M059J (cell line): ENCODE measurements at places on chromosomes 16 and 17. TPM values are rescaled to one million over a fixed set of nuclear protein-coding genes. Genes with fewer than 3 reads are reported as not detected.

The TPPP3 gene
- total RNA-seq: 0.47 and 0.69 TPM in 2 replicates

The CDH13 gene
- 51.0 and 61.5 TPM in 2 replicates for total RNA-seq

The GCGR gene
- total RNA-seq: not detected in 2 replicates

The GP1BA gene
- 0.05 TPM in 1 of 2 replicates, not detected in the other for total RNA-seq

The OR4D1 gene
- not detected in 2 replicates for total RNA-seq

The KRTAP3-2 gene
- total RNA-seq: not detected in 2 replicates

The RSKR gene
- total RNA-seq: 2.2 and 9.7 TPM in 2 replicates

The WNK4 gene
- total RNA-seq: 0.52 and 1.2 TPM in 2 replicates

The TBC1D3H gene
- total RNA-seq: not detected in 2 replicates

The NPTX1 gene
- 0.79 and 2.0 TPM in 2 replicates for total RNA-seq

The CRHR1 gene
- total RNA-seq: not detected in 2 replicates

The IRX3 gene
- 8.4 and 12.7 TPM in 2 replicates for total RNA-seq

The PKMYT1 gene
- 47.4 and 57.5 TPM in 2 replicates for total RNA-seq
